Brain (organoid and tissue), 16 donors: ENCODE measurements at places on chromosomes 5 and 9.

DNA sequence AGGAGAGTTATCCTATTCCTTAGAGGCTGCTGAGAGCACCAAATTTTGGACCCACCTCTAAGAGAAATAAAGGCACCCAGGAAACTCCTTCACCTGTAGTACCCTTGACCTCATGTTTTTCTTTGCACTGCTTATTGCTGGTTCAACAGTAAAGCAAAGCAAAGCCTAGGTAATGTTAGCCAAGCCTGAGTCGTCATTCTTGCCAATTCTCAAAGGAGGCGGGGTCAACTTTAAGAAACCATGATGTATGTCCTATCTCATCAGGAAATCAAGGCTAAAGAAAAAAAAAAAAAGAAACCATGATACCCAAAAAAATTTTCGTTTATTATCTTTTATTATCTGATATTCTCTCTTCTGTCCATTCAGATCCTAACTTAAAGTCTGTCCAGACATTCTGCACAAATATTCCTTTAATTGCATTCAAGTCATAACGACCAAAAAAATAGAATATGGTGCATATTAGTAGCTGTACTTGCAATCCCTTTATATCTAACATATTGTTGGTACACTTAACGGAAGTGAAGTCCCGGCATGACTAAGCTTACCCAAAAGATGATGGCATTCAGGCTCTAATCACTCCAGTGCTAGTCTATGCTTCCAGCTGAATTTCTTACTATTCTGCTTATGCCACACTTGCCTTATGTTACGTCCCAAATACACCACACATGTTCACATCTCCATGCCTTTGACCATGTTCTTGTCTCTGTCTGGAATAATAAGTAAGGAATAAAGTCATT is 1.8 kb downstream of the AUH start:
- DNase-seq: no peak

GRCh38 chr5:127013407-127013806 is 17.0 kb downstream of the MARCHF3 start:
- no peak for DNase-seq

GRCh38 chr9:27041746-27042145 is 36.3 kb upstream of the LRRC19 start:
- no peak for DNase-seq

DNA sequence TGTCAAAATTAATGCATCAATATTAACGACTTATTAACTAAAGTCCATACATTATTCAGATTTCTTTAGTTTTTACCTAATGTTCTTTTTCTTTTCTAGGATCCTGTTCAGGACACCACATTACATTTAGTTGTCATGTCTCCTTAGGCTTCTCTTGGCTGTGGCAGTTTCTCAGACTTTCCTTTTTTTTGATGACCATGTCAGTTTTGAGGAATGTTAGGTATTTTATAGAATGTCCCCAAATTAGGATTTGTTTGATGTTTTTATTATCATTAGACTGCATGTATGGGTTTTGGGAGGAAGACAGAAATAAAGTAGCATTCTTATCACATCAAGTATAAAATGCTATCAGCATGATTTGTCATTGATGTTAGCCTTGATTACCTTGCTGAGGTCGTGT is 32.0 kb downstream of the ZCCHC7 start:
- DNase-seq: no peak

DNA sequence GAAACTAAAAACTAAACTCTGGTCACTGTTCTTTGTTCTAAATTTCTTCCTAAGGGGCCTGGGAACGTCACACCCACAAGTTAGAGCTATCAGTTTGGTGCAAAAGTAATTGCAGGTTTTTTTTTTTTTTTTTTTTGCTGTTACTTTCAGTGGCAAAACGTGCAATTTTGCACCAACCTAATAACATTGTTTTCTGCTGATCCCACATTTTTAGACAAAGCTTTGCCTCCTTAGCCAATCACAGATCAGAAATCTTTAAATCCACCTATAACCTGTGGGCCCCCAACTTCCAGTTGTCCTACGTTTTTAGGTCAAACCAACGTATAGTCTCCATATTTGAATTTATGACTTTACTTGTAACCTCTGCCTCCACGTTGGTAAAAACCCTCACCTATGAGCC is 11.1 kb upstream of the MED10 start:
- no peak for DNase-seq

- DNase-seq: no peak
Measured at GRCh38 chr9:6931913-6932312, 174.1 kb downstream of the KDM4C start.

- DNase-seq: no peak
Measured at GRCh38 chr9:136903041-136903554, 16.8 kb downstream of the TRAF2 start.

DNA sequence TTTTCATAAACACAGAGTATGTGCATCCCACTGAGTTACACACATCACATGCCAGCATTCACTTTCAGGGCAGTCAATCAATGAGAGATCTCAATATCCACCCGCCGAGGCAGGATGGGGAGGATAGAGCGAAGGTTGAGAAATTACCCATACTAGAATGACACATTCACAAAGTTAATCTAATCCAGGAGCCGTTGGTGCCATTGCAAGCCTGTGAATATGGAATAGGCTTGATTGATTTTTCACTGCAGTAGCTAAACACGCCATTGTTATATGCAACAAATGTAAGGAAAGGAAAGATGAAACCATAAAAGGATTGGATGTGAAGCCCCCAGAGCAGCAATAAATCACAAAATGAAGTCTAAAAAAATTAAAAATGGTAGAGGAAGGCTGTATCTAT is 167.9 kb upstream of the GPR151 start:
- DNase-seq: no peak

GRCh38 chr9:126558051-126558665 is 55.6 kb upstream of the LMX1B start:
- DNase-seq: peak; percentile 81

GRCh38 chr9:126915281-126915816 is 767 bp downstream of the RALGPS1 start:
- DNase-seq: peak; percentile 40

DNA sequence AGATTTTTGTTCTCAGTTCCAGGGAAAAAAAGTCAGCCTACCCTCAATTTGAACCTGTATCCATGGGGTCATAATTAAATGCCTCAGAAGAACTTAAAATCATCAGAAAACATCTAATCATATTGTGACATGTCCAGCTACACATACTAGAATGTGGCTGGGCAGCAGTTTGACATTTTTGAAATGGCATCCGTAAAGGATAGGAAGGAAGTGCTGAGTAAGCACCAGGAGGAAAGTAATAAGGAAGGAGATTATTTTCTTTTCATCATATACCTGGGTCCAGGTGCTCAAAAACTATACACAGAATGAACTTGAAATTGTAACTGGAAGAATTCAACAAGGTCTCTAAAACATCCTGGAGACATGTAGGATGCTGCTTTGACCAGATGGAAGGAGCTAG is 116.9 kb upstream of the RAI14 start:
- DNase-seq: no peak

DNA sequence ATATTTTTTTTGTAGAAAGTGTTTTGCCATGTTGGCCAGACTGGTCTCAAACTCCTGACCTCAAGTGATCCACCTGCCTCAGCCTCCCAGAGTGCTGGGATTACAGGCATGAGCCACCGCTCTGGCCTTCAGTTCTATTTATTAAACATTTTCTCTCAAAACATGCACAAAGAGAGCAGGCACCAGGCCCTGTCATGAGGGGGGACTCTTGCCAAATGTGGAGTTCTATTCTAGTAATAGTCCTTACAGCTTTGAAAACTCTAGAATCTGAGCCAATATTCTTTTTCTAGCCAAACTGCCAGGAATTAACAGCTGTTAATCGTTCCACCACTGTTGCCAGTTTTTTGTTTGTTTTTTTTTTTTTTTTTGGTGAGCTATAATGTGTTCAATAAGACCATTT is 124.6 kb downstream of the TARS1 start:
- peak; percentile 53 for DNase-seq

GRCh38 chr9:110410961-110411360 is 73.3 kb upstream of the TXNDC8 start:
- no peak for DNase-seq
